ENCODE measurements at places on chromosomes 13 and 19.
A peak's percentile ranks its signal among the peaks of the same experiment; 100 is the strongest.

GRCh38 chr13:64410276-64411053, 2819.7 kb downstream of the PCDH9 start:
- no peak for DNase-seq
- no peak overlapping the region for H3K27ac ChIP-seq
- H3K4me3 ChIP-seq = no peak overlapping the region
- H3K27me3 ChIP-seq = no peaks in the 10 kb centered on the region
- no peaks in the 10 kb centered on the region for H3K4me1 ChIP-seq

DNA sequence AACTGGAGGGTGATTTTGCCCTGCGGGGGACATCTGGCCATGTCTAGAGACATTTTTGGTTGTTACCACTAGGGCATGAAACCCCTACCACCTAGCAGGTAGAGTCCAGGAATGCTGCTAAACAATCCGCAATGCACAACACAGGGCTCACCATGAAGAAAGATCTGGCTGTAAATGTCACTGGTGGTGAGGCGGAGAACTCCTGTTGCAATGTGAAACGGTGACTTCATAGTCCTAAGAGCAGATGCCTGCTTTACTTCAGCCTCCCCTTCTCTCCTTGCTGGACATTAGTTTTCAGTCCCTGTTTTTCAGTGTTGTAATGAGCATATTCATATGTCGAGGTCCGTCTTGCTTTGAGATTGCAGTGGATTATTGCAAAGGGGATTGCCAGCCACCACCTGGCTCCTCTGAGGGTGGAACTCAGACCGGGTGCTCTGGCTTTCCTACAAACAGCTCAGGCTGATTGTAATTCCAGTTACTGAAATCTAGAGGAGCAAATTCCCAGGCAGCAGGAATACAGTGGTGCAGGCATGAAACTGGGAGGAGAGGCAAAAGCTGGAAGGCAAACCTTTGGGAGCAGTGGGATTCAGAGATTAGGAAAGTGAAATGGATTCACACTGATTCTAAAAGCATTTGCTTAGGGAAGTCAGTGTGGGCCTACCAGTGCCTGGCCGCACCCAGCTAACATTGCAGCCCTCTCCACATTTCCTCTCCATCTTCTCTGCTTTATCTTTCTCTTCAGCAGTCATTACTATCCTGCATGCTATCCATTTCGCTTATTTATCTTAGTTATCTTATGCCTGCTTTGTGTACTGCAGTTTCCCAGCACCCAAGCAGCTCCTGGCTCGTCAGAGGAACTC, 76.1 kb upstream of the PCDH8 start:
- H3K4me1 ChIP-seq = peaks cover 3% of the 10 kb centered on the region
- DNase-seq = no peak
- peaks cover 53% of the 10 kb centered on the region for H3K27me3 ChIP-seq
- no peaks in the 10 kb centered on the region for H3K36me3 ChIP-seq

DNA sequence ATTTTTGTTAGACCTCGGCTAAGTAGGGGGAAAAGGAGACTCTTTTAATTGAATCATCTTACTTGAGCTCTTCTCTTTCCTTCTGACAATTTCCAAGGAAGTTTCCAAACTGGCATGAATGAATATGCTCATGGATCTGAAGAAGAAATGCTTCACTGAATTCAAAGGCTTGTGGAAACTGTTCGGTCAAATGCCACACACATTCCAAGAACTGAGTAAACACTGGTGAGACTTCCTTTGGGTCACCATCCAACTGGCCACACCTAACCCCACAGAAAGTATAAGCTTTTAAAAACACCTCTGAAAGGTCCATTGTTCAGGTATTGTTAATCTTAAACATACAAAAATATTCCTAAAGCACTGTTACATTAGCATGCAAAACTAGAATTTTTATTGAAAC, 33.6 kb downstream of the MTMR6 start:
- H3K36me3 ChIP-seq = peaks cover 19% of the 10 kb centered on the region
- H3K27me3 ChIP-seq = no peaks in the 10 kb centered on the region
- peaks cover 8% of the 10 kb centered on the region for H3K4me1 ChIP-seq
- no peak overlapping the region for H3K4me3 ChIP-seq
- DNase-seq = no peak
- H3K27ac ChIP-seq = no peak overlapping the region

DNA sequence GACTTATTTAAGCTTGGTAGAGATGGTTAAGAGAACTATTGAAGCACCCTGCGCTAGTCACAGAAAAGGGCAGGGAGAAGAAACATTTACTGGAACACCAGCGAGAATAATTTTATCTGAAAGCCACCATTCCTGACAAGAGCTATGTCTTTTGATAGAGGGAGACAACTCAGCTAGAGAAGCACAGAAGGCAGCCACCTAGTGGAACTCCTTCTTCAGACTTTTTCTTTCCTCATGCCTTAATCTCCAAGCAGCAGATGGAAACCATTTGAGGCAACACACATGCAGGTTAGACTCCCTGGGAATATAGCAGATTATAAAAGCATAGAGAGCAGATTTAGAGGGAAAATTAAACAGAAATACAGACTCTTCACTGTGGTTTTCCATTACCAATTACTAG, 813.4 kb downstream of the SLITRK6 start:
- no peaks in the 10 kb centered on the region for H3K4me1 ChIP-seq
- no peak overlapping the region for H3K27ac ChIP-seq
- H3K4me3 ChIP-seq = no peak overlapping the region
- H3K27me3 ChIP-seq = no peaks in the 10 kb centered on the region
- DNase-seq = no peak
- H3K36me3 ChIP-seq = no peaks in the 10 kb centered on the region

DNA sequence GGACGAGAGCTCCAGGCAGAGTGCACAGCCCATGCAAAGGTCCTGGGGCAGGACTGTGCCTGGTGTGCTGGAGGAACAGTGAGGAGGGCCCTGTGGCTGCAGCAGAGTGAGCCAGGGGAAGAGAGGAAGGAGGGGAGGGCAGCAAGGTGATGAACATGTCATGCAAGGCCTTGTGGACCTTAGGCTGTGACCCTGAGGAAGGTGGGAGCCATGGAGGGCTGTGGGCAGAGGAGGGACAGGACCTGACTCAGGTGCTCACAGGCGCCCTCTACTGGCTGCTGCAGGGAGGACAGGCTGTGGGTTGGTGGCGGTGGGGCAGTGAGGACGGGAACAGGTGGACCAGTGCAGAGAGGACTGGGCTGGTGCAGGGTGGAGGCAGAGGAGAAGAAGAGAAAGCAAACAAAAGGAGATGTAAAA, 170.3 kb downstream of the PTPRS start:
- no peaks in the 10 kb centered on the region for H3K36me3 ChIP-seq
- H3K27me3 ChIP-seq = no peaks in the 10 kb centered on the region
- H3K27ac ChIP-seq = no peak overlapping the region
- peaks cover 7% of the 10 kb centered on the region for H3K4me1 ChIP-seq

DNA sequence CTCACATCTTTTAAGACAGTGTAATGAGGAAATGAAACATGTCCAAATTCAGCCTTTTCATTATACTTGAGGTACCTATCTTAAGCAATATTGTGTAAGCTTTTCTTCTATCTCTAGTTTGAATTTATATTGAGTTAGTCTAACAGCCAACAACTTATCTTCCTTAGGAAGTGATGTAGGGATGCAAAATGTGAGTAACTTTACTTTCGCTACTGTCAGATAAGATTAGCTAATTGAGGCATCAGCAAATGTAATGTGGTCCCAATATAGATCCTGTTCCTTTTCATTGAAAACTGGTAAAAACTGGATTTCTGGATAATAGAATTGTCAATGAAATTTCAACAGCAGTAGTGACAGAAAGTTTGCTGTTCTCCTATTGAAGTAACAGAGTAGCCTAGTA, 902.2 kb downstream of the GPC5 start:
- H3K27me3 ChIP-seq = no peaks in the 10 kb centered on the region
- no peak overlapping the region for H3K4me3 ChIP-seq
- H3K27ac ChIP-seq = no peak overlapping the region
- H3K36me3 ChIP-seq = no peaks in the 10 kb centered on the region

DNA sequence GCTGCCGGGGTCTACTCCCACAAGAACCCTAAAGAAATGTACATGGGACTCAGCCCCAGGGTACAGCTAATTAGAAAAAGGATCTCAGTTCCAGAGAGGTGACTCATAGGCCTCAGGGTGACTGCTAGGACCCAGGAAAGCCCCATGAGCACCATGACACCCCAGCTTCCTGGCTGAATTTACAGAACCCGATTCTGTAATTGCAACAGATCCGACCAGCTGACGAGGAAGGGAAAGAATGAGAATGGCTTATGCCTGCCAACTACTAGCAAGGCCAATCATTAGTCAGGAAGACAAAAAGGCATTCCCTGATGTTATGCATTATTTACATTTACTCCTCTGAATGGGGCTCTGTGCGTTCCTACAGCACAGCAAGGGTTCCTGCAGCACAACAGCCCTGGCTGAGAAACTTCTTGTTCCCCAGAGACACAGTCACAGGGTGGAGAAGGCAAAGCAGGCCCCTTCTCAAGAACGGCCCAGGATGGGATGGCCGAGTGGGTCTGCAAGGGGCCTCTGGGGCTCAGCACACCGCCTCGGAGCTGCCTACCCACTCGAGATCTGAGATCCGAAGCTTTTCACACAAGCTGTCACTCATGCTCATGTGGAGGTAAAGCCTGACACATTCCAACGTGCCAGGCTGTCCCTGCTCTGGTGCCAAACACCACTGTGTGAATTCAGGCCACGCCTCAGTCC, 27.2 kb downstream of the PBX4 start:
- H3K4me3 ChIP-seq = peak overlapping the region; percentile 82
- H3K4me1 ChIP-seq = peaks cover 35% of the 10 kb centered on the region
- no peaks in the 10 kb centered on the region for H3K27me3 ChIP-seq

- no peak overlapping the region for H3K4me3 ChIP-seq
- peaks cover 35% of the 10 kb centered on the region for H3K27me3 ChIP-seq
- H3K4me1 ChIP-seq = peaks cover 3% of the 10 kb centered on the region
- no peaks in the 10 kb centered on the region for H3K36me3 ChIP-seq
These were observed 85.6 kb downstream of the KL start for GRCh38 chr13:33101835-33102234.

DNA sequence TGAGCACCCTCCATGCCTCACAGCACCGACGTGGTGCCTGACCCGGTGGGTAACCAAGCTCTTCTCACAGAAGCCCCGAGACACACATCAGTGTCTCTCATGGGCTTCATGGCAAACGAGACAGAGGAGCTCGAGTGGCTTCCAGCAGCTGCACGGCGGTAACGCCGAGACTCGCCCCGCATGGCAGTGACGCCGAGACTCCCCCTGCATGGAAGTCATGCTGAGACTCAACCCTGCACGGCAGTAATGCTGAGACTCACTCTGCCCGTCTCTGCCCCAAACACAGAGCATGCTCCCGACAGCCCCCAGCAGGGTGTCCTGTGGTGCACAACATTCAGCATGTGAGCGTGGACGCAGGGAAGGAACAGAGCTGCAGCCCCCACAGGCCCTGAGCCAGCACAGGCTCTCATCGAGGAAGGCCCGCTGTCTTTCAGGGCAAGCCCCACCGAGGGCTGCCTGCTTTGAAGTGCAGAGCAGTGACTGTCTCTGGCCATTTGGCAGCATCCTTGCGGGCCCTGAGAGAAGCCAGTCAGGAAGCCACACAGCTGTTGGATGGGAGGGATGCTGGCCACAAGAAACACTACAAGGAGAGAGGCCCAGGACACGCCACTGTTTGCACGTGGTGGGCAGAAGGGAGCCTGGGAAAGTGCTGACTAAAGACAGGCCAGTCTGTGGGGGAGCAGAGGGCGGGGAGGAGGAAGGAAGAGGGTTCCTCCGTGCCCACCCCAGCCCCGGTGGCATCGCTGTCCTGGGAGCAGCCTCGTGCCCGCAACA, 9.5 kb downstream of the GAS6 start:
- peak overlapping the region; percentile 73 for H3K4me3 ChIP-seq
- H3K36me3 ChIP-seq = no peaks in the 10 kb centered on the region
- no peak for DNase-seq
- H3K27me3 ChIP-seq = peaks cover 20% of the 10 kb centered on the region
- peaks cover 9% of the 10 kb centered on the region for H3K4me1 ChIP-seq
- no peak overlapping the region for H3K27ac ChIP-seq

DNA sequence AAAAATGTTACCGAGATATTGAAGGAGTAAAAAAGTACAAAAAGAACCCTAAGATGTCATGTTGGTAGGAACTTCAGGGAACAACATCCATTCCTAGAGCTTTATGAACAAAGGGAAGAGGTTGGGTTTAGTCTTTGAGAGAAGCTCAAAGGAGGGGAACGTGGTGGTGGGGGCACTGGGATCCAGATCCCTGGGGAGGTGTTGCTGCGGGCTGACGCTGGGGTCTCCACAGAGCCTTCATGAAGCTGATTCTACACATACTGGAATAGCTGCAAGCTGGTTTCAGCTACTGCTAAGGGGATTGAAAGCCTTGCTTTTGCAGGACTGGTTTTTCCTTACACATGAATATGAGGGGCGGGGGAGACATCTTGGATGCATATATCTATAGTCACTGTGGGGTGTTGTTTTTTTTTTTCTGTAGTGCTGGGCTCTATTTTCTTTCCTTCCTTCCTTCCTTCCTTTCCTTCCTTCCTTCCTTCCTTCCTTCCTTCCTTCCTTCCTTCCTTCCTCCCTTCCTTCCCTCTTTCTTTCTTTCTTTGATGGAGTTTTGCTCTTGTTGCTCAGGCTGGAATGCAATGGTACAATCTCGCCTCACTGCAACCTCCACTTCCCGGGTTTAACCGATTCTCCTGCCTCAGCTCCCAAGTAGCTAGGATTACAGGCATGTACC, 6.5 kb upstream of the MZF1 start:
- H3K4me3 ChIP-seq = no peak overlapping the region
- peaks cover 22% of the 10 kb centered on the region for H3K4me1 ChIP-seq
- peak overlapping the region; percentile 92 for H3K27ac ChIP-seq
- no peak for DNase-seq
